ENCODE measurements at places on chromosomes 7 and 10.

DNA sequence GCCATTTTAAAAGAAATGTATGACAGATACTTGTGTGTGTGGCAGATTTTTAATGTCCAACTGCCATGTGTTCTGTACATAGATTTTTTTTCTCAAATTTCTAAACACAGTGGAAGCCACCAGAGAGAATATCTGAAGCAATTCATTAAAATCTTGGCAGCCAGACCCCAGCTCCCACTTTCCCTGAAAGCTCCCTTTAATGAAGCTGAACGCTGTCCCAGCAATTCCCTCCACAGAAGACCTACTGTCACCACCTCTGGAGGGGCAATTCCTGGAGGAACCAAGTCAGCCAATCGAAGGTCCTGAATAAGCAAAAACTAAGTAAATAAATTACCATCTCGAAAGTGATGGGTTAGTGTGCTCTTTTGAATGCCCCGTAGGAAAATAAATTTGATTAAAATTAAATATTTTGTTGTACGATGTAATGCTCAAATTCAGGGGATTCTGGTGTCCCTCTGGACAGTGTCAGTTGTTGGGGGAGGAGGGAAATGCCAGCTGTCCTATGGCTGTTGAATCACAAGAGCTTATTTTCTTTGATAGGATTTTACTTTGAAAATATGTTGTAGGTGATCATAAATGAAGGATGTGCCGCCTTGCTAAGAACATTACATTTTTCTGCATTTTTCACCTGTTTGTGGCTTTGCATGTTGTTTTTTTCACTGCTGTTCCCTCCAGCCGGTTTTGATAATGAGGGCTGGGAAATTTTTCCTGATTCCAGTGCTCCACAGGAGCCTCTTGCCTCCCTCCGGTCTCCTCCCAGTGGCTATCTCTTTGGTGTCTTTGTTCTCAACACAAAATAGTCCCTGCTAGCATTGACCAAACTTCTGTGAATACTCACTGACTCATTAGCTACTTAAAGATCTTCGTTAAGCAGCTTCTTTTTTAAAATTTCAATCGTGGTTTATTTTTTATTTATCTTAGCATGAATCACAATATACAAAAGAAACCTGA lies 9.2 kb upstream of the GSAP start:
- DNase-seq: no peak

DNA sequence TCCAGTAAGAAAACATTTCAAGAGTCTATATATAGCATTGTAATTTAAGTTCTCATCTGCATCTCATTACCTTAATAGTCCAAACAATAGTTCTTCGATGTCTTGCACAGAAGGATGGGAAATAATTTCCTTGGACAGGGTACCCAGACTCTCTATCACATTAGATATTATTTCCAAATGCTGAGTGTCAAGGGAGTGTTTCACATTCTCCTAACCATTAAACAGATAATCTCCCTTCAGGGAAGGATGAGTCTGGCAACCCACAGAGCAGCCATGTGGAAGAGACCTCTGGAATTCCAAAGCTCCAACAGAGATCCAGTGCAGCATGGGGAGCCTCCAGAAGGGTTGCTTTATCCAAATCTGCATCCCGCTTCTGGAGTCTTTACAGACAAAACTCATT lies 89.6 kb downstream of the FZD1 start:
- no peak for DNase-seq

GRCh38 chr10:106280896-106281460 lies 883.5 kb downstream of the SORCS1 start:
- no peak for DNase-seq

- DNase-seq: no peak
Observed at GRCh38 chr7:332020-332517, 42.1 kb downstream of the FOXL3 start.

- DNase-seq: no peak
Observed at GRCh38 chr7:87083865-87084519, 24.5 kb upstream of the ELAPOR2 start.

GRCh38 chr7:121180436-121181063 lies 148.2 kb upstream of the WNT16 start:
- DNase-seq: no peak

DNA sequence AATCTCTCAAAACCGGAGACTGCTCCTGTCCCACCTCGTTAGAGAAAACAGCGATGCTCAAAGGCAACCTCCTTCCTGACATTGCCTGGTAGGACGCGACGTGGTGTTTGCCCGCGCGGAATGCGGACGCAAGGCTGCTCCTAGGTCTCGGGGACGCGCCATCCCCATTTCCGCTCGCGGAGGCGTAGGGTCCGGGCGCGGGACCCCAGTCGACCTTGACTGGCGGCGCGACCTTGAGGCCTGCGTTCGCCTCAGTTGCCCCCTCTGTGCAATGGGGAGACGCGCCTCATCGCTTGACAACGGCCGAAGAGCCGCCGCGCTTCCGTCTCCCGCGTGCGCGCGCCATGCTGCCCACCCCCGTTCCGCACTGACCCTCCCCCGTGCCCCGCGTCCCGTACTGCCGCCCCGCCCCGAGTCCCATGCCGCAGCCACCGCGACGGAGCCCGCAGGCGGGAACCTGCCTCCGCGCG lies 412 bp upstream of the PPIA start:
- no peak for DNase-seq

DNA sequence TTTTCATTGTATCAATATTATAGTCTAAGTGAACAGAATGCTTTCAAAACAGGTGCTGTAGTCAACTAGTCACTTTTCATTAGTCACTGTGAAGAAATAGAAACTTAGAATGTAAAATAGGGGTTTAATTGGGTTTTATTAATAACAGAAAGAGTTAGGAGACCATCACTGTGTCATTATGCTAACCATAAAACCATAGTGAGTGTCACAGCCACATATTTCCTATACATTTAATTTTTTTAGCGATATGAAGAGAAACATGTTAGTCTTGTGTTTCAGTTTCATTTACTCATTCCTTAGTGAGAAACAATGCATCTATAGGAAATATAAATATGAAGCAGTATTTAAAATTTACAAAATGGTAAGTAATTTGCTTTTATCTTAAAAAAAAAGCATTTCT lies 22.2 kb downstream of the SPAG6 start:
- no peak for DNase-seq

DNA sequence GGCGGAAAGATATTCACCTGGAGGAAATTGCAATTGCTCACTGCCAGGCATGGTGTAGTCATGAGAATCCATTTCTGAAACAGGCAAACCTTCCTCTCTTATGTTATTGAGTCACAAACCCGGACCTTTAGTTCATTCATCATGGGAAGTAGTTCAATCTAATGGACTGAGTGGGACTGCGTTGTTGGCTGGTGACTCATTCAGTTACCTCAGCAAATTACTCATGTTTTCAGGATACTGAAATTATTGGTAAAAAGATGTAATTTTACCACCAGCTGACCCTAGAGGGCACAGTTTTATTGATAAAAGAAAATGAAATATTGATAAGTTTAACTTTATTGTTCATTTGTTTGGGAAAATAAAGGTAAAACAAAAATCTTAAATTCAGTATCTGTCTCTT lies 1194.4 kb upstream of the SORCS1 start:
- no peak for DNase-seq

GRCh38 chr7:151754142-151754590 lies 122.7 kb downstream of the PRKAG2 start:
- no peak for DNase-seq

DNA sequence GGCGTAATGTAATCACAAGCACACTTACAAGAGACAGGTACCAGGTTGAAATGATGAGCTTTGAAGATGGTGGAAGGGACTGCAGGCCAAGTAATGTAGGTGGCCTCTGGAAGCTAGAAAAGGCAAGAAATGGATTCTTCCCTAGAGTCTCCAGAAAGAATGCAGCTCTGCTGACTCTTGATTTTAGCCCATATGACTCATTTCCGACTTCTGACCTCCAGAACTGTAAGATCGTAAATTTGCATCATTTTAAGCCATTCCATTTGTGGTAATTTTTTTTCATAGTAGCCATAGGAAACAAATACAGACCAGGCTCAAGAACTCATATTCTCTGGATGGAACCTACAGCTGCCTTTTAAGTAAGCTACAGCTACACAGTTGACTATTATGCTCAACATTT lies 315.5 kb downstream of the MAGI2 start:
- no peak for DNase-seq

- no peak for DNase-seq
Observed at GRCh38 chr7:138465046-138465445, 5.0 kb downstream of the TRIM24 start.

GRCh38 chr7:127322351-127322750 lies 69.6 kb upstream of the GRM8 start:
- no peak for DNase-seq

DNA sequence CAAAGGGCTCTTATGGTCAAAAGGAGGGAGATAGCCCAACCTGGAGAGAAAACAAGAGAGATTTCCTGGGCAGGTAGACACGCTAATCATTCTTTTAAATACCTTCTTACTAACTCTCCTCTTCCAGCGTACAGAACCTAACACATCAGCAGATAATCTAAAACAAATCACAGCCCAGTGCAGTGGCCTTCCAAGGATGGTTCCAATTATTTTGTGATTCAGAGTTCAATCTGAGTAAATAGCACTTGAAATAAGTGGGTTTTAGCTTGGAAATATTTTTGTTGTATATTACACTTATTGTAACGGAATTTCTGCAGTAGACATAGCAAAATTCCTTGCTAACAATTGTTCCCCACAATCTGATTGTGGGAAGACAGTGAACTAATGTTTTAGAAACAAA lies 7.3 kb upstream of the IMPDH1 start:
- DNase-seq: no peak

- no peak for DNase-seq
Observed at GRCh38 chr10:30155401-30155800, 96.0 kb upstream of the JCAD start.

DNA sequence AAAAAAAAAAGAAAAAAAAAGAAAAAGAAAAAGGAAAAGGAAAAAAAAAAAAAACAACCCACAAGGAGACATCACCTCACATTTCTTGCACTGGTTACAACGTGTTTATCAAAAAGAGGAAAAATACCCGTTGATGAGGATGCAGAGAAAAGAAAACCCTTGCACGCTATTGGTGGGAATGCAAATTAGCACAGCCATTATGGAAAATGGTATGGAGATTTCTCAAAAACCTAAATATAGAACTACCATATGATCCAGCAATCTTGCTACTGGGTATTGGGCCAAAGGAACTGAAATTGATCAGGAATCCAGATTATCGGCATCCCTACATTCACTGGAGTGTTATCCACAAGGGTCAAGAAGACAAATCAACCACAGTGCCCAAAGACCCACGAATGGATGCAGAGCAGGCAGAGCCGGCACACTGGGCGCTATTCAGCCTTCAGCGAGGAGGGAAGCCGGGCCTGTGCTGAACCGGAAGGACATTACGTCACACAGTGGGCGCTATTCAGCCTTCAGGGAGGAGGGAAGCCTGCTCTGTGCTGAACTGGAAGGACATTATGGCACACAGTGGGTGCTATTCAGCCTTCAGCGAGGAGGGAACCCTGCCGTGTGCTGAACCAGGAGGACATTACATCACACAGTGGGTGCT lies 258.7 kb downstream of the ZMYND11 start:
- DNase-seq: no peak

GRCh38 chr10:102649797-102650654 lies 5.7 kb downstream of the TRIM8 start:
- no peak for DNase-seq

GRCh38 chr7:70134029-70134770 lies 535.9 kb downstream of the AUTS2 start:
- no peak for DNase-seq

GRCh38 chr10:7337431-7338171 lies 73.2 kb downstream of the SFMBT2 start:
- DNase-seq: no peak

- no peak for DNase-seq
Observed at GRCh38 chr10:35889971-35890675, 248.0 kb upstream of the FZD8 start.

- DNase-seq: no peak
Observed at GRCh38 chr10:113499806-113500205, 53.0 kb upstream of the HABP2 start.

GRCh38 chr10:124994573-124995473 lies 52.9 kb downstream of the ZRANB1 start:
- no peak for DNase-seq

- no peak for DNase-seq
Observed at GRCh38 chr7:64562256-64562625, 630 bp downstream of the ZNF680 start.

- no peak for DNase-seq
Observed at GRCh38 chr10:31239961-31240360, 79.1 kb upstream of the ZEB1 start.

- DNase-seq: peak; percentile 14
Observed at GRCh38 chr10:2949948-2950354, 117.4 kb upstream of the PFKP start.

DNA sequence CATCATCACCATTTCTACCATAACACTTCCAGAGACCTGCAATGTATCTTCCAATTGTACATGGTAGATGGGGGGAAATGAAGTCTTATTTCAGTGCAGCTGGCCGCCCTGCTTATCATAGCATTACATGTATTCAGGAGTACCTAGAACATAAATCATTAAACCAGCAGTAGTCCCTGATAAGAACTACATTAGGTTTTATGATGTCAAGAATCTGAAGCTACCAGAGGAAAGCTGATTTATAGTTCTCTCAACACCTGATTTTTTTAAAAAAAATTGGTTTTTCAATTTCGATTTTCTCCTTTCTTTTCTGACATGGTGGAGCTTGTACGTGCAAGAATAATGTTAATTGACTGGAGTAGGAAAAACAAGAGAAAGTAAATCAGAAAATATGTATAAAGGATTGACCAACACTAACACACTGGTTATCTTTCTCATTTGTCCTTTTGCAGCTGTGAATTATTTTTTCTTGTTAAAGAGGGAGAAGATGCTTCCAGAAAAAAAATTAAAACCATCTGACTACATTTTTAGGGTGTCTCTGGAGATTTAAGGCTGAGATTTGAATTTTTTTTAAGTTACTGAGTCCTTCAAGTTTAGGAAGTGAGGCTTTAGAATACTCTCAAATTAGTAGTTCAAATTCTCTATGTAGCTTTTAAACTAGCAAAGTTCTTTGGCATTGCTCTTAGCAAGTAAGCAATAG lies 59.1 kb downstream of the CSTF2T start:
- DNase-seq: no peak

GRCh38 chr10:52486840-52487611 lies 172.9 kb downstream of the DKK1 start:
- no peak for DNase-seq

DNA sequence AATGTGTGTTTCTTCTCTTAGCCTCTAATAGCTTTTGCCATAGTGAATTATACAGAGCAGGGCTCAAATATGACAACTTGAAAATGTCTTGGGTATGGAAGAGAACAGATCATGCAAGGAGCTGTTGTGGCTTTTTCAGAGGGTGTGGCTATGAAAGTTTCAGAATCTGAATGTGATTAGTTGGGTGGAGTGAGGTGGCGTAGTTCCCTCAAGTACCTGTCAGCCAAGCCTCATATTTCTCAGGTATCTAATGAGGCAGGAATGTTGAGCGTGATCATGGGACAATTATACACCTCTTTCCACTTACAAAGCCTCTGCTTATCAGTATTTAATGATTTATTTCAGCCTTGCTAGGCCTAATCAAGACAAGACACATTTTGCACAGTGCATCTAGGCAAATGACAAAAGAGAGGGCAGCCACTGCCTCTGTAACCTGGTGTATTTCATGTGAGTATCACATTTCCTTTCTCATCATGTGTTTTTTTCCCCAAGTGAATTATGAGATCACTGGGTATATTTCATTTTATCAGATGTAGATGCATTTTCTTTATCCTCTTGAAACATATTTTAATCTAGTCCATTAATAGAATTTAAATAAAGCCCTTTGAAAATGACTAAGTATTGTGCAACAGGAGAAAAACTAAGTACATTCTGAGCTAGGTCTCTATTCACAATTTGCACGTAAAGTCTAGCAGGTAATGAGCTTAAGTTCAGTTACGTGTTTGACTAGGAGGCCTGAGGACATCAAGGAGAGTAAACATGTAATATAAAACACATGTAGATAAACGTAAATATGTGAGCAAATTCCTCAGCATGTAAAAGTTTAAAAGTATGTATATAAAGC lies 644.4 kb upstream of the IGFBP3 start:
- no peak for DNase-seq

All from stimulated activated CD8-positive, alpha-beta memory T cell treated with anti-CD3 and anti-CD28 coated beads, Interleukin-15, amount 100 ng/mL, for 48 hours (primary cell).